ENCODE measurements at places on chromosomes 7 and 10.

- DNase-seq: no peak
These were observed 13.9 kb downstream of the FAM133B start for GRCh38 chr7:92576296-92576695.

GRCh38 chr7:85165263-85165662 lies 21.6 kb downstream of the SEMA3D start:
- DNase-seq: no peak

DNA sequence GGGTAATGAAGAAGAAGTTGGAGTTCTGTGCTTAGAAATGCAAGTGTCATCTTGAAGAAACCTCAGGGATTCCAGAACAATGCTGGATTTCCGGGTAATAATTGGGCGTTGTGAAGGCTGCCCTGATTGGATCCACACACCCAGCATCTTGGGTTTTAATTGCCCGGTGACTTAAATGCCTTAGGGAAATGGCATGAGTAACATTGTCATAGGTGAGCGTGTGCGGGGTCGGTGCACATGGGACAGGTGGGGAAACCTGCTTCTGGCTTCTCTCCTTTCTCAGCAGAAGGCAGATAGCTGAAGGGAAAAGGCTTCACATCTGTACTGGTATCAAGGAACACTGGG lies 15.2 kb upstream of the CAMK1D start:
- DNase-seq: no peak

DNA sequence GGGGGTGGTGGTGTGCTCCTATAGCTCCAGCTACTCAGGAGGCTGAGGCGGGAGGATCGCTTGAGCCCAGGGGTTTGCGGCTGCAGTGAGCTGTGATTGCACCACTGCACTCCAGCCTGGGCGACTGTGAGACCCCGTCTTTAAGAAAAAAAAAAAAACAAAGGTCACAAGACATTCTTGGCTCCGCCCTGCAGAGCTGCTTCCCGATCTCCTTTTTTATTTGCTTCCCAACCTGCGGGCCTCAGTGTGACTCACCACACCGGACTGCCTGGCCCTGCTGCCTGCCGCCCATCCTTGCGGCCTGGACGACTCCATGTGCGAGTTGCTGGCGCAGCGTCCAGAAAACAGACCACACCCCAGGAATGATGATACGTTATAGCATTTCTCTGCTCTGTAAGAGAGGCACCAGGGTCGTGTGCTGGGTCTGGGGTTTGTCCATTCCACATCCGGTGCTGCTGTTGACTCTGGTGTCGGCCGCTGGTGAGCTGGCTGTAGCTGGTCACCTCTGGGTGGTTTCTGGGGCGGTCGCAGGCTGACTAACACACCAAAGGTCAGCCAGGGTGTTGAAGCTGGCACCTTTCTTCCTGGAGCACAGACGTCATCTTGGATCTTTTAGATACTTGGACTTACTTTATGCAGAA lies 123.6 kb downstream of the TCF7L2 start:
- DNase-seq: no peak

DNA sequence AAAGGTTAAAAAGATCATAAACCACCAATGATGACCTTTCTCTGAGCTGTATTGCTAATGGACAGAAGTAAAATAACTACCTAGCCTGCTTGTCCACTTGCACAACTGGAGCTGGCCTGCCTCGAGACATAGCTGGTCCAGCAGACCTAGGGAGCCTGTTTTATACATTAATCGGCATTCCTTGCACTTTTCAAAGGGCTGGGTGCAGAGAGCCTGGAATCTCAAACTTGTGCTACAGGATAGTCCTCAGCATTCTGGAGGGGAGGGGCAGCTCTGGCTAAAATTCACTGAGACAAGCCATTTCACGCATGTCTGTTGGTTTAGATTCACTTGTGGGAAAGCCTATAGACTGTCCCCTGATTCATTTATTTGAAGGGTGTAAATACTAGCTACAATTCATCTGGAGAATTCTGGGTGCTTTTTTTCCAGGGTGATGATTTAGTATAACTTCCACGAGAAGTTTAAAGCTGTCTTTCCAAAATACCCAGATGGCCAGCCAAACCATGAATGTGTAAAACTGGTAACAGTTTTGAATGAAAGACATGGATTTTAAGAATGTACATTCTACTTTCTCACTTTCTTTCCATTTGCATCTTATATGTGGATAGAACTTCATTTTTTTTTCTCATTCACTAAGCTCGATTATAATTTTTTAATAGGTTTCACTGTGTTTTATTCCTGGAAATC lies 389.4 kb downstream of the KCNMA1 start:
- DNase-seq: no peak

DNA sequence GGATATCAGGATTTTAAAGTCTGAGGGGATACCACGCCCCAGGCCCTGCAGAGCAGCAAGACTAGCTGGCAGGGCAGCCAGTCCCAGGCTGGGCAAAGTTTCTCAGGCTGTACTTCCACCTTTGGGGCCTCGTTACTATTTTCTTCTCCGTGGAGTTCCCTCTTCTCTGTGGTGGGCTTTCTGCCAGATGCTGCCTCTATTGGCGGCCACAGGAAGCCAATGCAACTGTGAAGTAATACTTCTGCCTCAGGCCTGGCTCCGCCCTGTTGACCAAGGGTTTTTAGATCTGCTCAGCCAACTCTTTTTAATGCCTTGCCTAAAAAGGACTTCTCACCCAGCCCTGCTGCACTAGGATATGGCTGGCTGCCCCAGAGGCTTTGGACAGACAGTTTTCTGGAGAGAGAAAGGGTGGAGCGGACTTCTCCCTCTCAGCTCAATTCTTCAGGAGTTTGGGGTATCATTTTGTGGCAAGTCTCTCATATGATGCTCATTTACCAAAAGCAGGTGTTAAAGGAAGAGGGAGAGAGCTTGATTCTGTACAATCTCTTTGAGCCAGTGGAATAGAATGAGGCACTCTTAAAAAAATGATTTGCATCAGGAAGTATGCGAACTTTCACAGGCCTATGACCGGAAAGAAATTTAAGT lies 67.4 kb downstream of the HHEX start:
- no peak for DNase-seq

- DNase-seq: no peak
These were observed 237.7 kb downstream of the USP6NL start for GRCh38 chr10:11373717-11374171.

GRCh38 chr10:113300617-113301016 lies 252.2 kb upstream of the HABP2 start:
- no peak for DNase-seq

DNA sequence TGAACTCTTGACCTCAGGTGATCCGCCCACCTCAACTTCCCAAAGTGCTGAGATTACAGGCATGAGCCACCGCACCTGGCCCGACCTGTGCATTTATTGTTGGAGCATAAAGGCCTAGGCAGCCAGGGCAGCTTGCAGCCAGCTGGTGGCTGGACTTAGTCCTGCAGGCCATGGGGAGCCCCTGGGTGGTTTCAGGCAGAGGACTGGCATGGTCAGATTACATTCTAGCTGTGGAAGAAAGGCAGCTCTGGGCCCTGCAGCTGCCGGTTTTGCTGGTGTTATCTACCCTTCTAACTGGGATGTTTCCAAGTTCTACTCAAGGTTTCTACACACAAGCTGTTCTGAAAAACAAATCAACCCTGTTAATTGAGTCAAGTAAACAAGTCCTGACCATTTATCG lies 22.7 kb upstream of the MKRN1 start:
- DNase-seq: no peak

DNA sequence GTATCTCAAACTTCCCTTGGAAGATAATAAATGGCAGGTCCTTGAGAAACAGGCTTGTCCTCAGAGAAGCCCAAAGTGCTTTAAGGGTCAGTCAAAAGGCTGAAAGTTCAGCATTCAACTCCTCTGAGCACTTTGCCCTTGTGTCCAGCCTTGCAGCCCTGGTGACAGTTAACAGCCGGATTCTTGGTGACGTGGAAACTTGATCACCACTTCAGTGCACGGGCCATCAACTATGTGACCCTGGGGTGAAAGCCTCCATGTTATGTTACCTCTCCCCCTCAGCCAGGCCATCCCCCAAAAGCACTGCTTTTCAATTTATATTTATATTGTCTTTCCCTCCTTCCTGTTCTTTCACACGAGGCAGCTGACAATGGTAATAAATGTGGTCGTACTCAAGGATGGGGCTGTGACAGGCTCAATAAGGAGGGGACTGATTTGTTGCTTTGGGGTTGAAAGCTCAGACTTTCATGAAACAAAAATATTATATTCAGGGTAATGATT lies 164.0 kb upstream of the NRP1 start:
- DNase-seq: no peak

DNA sequence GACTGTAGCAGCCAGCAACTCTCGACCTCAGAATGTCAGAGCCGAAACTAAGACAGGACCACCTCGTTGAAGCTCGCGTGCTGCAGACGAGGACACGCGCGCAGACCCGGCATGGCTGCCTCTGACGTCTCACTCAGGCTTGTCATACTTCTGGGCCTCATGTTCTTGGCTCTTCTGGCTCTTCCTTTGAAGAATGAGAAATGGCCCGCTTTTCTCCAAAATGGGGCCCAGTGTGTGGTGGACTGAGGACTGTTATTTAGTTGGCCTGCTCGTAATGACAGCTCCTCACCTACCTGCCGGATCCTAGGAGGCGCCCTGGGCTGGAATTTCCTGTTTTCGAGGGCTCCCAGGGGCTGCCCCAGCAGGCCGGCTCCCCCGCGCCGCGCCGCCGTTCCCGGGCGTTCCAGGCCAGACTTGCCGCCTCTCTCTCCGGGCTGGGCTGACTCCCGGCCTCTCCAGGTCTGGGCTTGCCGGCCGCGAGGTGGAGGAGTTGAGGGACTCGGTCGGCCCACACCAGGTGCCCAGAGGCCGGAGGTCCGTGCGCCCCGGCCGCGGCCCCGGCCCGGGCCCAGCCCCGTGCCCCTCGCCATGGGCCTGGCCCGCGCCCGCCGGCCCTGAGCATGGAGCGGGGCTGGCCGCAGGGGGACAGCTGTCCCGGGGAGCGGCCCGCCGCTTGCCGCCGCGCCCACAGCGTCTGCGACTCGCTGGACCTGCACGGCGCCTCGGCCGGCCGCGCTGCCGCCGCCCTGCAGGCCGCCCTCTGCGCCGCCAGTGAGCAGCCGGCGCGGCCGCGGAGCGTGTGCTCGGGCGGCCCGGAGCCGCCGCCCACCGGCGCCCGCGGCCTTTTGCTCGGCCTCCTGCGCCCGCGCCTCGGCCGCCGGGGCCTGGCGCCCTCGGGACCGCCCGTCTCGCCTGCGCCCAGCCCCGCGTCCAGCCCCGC lies 28.1 kb downstream of the AGAP3 start:
- no peak for DNase-seq

DNA sequence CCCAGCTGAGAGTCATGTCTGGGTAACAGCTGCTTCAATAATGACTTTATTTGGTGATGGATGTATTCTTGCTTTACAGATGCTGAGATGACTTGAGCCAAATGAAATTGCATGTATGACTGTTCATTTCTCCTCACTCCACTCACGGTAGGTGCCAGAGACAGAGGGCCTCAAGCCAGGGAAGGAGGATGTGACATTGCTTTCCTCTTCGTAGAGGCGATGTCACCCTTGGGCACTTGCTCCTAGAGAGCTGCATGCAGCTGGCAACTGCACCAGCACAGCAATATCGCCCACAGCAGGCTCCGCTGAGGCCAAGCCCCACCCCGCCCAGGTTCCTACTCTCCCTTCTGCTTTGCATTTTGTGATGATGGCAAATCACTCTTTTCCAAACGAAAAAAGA lies 116.6 kb upstream of the AOAH start:
- DNase-seq: no peak

GRCh38 chr7:111841596-111842205 lies 279.4 kb upstream of the IMMP2L start:
- DNase-seq: no peak

GRCh38 chr10:45437587-45438465 lies 63.8 kb downstream of the ALOX5 start:
- DNase-seq: no peak

- no peak for DNase-seq
These were observed 54.8 kb downstream of the ZMIZ1 start for GRCh38 chr10:79123547-79123963.

DNA sequence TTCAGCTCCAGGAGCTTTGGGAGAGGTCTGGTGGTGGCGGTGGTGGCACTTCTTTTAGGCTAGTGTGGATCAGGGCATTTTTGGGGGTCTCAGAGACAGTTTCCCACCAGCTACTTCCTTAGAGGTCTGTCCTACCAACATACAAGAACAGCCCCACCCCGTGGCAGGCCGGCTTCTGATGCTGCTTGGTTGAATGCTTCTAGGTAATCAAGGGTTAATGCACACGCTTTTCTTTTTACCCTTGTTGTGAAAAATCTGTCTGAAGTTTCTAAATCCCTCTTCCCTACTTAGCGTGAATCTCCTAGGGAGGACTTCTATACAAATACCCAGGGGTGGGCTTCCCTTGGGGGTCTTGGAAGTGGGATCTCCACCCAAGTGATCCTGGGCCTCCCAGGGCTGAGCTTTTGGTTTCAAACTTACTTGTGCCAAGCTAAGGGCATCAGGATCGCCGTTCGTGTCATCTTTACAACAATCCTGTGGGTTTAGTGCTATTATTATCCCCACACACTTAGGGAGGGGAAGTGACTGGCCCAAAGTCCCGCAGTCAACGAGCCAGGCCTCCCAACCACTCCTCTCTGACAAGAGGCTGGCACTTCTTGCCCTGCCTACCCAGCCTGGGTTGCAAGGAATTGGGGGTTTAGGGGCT lies 1.7 kb downstream of the SH2B2 start:
- DNase-seq: no peak

GRCh38 chr10:44966129-44966815 lies 6.7 kb downstream of the RASSF4 start:
- DNase-seq: no peak

DNA sequence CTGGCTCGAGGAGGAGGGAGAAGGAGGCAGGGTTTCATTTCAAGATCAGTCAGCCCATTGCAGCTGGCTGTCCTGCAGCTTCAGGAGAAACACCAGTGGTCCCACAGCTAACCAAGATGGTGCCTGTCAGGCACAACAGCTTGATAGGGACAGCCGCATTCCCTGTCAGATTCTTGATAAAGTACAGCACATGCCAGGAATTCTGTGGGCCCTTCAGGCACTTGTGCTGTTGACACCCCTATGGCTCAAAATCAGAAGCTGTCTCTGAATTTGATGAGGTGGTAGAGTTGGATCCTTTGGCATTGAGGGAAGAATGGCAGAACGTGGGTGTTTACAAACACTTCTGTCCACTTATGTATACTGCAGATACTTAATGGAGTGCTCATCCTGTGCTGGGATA lies 354.3 kb downstream of the KCNMA1 start:
- no peak for DNase-seq

DNA sequence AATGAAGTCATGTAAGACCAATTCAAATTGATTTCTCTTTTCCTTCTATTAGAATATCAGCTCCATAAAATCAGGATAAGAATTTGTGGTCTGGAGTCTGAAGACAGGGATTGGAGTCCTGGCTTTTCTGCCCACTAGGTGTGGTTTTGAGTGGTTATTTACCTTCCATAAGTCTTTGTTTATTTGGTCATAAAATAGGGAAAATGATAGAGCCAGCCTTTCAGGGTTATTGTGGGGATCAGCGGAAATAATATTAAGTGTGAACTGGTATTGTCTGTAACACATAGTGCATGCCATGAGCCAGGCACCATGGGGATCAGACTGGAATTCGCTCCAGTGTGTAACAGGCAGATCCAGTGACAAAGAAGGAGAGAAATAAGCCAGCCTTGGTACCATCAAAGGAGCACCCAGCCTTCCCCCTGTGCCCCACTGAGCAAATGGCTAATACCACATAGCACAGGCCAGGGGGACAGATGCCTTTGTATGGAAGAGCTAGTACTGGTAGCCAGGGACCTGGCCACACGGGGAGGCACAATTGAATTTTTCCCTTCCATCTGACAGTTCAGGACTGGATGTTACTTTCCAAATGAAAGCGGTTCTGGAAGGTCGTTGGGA lies 509.7 kb upstream of the PODXL start:
- DNase-seq: no peak

GRCh38 chr7:114976666-114977065 lies 54.8 kb downstream of the MDFIC start:
- DNase-seq: no peak

All from stimulated activated CD4-positive, alpha-beta T cell treated with anti-CD3 and anti-CD28 coated beads, Interleukin-2, amount 100 ng/mL, for 4 hours (primary cell).